ENCODE measurements at places on chromosomes 2 and 18. TPM values are rescaled to one million over a fixed set of nuclear protein-coding genes. Genes with fewer than 3 reads are reported as not detected.

DNA sequence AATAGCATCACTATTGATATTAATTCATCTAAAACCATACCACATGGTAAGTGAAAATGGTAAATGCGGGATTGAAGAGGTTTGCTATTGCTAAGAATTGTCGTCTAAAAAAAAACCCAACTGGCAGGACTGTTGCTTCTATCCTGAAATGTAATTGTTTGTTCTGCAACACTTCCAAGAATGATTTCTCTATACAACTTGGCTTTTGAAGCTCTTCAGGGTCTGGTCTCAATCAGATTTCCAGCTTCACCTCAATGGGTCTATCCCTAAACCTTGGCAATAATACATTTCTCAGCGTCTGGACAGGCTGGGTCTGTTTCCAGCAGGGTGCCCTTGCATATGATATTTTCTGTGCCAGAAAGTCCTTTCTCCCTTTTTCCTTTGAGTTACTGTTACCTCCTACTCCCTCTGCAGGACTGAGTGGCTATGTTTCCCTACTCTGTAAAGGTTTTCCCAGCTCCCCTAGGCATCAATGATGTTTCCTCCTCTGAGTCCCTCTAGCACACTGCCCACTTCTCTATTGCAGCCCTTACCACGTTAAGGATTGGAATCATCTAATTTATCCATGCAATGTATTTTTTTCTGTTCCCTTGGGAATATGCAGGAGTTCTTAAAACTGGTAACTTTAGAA is 118.2 kb upstream of the REV1 start:
- no peak for DNase-seq

DNA sequence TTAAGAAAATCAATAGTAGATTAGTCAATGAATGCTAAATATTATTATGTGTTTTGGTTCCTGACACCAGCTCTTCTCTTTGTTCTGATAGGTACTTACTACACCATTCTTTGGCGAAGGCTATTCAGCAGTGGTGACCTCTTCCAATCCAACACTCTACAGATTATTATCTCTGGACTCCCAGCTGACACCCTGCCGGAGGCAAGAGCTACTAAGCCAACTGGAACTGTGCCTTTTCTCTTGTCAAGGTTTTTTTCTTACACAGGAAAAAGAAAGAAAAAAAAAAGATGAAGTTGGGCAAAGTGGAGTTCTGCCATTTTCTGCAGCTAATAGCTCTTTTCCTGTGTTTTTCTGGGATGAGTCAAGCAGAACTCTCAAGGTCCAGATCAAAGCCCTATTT is 11.7 kb downstream of the CDH7 start:
- DNase-seq: no peak

GRCh38 chr2:226873051-226873620 is 37.3 kb downstream of the RHBDD1 start:
- DNase-seq: no peak

- no peak for DNase-seq
Measured at GRCh38 chr2:12271589-12271984, 445.1 kb upstream of the TRIB2 start.

DNA sequence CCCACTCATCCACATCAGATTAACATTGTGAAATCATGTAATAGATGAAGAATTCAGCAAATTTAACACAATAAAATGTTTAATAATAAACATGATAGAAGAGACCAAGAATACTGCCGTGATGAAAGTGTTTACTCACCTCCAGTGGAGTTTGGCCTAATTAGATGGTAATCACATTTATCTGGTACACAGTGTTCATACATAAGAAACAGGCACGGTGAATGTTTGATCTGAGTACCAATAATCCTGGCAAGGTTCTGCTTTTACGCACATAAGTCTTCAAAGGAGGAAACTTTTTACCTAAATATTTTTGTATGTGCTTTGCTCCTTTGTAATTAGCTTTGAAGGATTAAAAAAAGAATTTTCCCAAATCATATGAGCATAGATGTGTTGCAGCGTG is 122.5 kb downstream of the IRS1 start:
- no peak for DNase-seq

The ADNP2 gene
- total RNA-seq: 24.9 TPM

The FEV gene
- 3.2 TPM for total RNA-seq
